ENCODE measurements at places on chromosomes 5 and 9. TPM values are rescaled to one million over a fixed set of nuclear protein-coding genes. Genes with fewer than 3 reads are reported as not detected.

Gene FBXL7
- total RNA-seq = not detected

Gene MARVELD2
- total RNA-seq = 0.12 TPM

Gene STPG3
- not detected for total RNA-seq

Gene GRIA1
- total RNA-seq = not detected

Gene FYB1
- 499 TPM for total RNA-seq

- no peak for DNase-seq
These were observed 4.2 kb upstream of the RNF180 start for GRCh38 chr5:64161420-64161819.

DNA sequence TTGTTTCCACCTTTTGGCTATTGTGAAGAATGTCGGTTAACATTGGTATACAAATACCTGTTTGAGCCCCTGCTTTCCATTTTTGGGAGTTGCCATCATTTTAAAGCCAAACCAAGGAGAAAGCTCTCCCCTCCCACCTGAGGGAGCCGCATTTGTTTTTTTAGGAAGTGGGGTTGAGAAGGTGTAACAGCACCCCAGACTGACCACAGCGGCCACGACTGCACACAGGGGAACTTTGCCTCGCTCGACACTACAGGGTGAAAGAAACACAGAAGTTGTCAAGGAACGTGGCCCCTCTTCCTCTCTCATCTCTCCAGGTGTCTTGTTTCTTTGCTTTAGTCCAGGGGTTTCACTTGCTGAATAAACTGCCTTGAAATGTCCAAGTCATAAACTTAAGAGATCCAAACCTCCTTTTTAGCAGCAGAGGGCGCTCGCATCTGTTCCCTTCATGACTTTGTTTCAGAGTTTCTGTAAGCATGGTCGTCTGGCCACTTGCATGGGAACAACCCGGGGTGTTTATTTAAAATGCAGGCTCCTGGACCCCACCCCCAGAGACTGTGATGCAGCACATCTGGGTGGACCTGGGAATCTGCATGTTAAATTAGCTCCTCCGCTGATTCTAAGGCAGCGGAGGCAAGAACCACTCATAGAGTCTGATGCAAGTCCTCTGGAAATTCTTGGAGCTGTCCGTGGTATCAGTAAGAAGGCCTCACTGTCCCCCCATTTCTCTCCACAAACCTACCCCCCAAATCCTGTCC, 2.1 kb upstream of the TTLL11 start:
- peak; percentile 38 for DNase-seq

GRCh38 chr9:114278356-114278755, 44.5 kb upstream of the ORM1 start:
- no peak for DNase-seq

DNA sequence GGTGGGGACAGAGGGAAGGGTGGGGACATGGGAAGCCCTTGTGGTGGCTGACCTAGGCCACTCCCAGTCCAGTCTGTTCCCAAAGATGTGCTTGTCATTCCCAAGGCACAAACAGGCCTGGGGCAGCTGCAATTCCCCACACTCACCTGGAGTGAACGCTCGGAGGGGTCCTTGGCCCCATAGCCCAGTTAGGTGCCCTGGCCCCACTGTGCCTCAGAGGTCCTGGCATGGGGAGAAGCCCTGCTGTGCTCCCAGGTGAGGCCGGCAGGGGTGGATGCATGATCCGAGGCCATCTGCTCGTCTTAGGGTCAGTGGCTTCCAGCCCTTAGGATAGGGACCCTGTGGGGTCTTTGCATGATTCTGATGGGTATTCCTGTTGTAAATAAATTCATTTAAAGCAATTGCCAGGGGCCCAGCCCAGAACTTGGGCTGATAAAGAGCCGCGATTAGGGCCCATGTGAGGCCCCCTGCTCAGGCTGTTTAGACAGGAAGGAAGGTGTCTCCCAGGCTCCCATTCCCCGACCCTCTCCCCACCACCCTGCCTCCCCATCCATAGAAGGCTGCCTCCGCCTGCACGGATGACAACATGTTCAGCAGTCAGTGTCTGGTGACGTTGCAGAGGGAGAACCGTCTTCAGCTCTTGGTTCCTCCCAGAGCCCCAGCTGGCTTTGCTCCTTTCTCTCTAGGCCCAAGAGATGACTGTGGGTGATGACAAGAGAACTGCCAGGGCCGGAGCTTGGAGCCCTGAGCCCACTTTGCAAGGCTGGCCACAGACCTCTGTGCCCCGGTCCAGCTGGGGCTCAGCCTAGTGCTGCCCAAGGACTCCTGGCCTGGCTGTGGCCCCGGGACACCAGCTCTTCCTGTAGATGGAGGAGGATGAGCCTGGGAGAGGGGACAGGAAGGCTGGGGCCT, 28.4 kb upstream of the IRX4 start:
- no peak for DNase-seq

- no peak for DNase-seq
These were observed 36.8 kb downstream of the GPBP1 start for GRCh38 chr5:57210633-57211032.

- DNase-seq = peak; percentile 22
These were observed 9.3 kb upstream of the NRARP start for GRCh38 chr9:137311171-137311985.

- DNase-seq = no peak
These were observed 93.5 kb upstream of the CACNA1B start for GRCh38 chr9:137784046-137784445.

DNA sequence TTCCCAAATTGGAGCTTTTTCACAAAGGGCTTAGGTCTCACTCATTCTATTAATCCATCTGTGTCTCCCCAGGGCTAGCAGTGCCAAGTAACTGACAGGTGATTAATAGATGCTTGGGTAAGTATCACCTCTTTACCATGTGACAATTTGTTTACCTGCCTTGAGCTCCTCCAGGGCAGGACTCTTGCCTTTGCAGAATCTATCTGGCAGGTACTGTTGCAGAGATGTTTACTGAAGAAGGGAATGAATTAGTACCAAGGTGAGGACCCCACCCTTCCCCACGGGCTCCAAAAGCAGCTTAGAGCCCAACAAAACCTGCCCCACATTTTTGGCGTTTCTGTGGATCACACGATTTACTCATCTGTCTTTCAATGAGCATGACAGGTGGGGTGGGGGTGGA, 698 bp upstream of the TGFBI start:
- DNase-seq = no peak

DNA sequence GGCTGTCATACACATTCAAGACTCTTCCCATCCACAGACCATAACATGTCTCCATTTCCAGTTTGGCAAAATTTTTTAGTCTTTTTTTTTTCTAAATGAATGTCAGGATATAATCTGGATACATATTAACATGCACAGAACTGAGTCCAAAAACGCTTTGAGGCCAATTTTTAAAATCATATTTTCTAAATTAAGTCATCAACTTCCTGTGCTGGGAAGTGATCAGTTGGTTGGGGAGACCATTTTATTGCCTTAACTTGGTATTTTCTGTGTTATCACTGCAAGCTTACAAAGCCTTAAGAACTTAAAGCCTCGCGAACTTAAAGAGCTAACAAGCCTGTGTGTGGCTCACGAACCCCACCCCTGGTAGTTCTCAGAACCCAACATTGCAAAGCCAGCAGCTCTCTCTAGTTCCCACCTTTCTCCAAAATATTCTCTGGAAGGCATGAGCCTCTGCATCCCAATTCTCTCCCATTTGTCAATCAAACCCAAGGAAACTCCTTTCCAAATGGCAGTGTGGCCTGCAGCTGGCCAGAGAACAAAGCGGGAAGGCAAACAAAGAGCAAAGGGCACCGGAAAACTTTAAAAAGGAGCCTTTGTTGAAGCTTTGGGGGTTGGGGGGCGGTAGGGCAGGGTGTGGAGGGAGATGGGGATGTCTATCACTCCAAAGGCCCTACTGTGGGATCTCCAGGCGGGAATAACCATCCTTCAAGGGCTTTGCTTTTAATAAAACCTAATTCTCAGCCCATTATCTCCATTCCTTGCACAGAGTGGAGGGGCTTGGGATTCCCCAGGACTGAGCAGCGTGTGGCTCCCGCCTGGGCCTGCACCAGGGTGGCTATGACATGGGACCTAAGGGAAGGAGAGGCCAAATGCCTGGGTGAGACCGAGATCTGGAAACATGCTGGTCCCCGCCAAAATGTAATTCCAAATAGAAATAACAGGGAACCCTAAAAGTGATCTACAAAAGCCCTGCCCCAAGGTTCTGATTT, 65.0 kb downstream of the ROR2 start:
- DNase-seq = no peak

DNA sequence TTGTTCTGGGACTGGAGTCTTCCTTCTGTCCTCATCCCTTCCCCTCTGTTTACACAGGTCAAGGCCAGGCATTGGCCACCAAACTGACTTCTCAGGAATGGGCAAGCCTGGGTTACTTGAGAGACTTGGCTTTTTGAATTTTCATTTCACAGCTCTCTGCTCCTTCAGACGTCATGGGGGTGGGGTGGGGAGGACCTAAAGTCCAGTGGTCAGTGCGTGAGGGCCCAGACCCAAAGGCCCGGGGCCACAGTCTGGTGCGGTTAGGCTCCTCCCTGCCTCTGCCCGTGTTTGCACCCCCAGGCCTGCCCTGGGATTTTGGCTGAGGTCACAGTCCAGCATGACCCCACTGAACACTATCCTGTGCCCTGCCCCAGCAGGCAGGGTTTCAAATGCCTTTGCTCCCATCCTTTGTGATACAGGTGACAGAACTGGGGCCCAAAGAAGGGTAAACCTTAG, 4.1 kb upstream of the CXXC5 start:
- no peak for DNase-seq

DNA sequence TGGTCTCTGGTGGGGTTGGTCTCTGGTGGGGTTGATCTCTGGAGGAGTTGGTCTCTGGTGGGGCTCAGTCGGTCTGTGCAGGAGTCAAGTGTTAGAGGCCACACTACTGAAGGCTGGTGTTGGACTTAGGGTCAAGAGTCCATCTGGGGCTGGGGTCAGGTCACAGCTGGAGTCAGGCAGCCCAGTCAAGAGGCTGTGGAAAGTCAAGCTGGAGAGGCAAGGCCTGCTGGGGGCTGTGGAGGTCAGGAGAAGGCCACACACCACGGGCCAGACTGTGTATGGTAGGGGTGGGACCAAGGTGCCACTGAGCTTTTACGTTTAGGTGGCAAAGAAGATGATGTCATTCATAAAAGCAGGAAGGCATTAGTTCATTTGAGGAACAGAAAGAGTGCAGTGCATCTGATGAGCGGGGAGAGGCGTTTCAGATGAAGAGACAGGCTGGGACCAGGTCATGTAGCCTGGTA, 16.7 kb upstream of the CD74 start:
- no peak for DNase-seq

DNA sequence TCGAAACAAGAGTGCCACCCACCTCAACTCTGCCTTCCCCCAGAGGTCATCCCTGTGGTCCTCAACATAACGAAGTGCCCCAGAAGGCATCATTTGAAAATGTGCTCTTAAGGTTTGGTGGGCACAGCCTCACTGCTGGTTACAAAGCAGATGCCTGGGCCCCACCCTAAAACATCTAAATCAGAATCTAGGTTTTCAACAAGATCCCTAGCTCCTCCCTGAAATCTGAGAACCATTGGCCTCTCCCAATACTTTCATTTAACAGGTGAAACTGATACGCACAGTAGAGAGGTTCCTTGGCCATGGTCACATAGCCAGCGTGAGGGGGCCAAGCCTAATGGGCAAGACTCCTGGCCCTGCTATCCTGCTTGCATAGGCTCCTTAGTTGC, 376.2 kb upstream of the CLINT1 start:
- no peak for DNase-seq

- DNase-seq = no peak
These were observed 121.1 kb downstream of the NUDT12 start for GRCh38 chr5:103441523-103441922.

- no peak for DNase-seq
These were observed 50.4 kb upstream of the ZSWIM6 start for GRCh38 chr5:61281686-61282085.

DNA sequence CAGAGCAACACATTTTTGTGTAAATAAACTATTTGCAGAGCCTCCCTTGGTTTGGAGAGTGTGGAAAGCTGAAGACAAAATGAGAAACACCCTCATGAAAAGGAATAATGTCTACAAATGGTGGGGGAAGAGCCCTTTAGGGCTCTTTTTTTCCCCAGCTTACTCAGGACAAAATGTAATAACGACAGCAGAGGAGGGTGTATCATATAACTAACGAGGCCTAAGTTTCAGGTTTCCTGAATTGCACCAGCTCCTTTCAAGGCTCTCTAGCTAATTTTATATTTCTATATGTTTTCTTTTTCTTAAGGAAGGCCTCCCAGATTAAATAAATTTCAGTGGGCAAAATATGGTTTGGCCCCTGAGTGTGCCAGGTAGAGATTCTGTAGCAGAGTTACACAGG, 116.3 kb downstream of the FEM1C start:
- DNase-seq = no peak

DNA sequence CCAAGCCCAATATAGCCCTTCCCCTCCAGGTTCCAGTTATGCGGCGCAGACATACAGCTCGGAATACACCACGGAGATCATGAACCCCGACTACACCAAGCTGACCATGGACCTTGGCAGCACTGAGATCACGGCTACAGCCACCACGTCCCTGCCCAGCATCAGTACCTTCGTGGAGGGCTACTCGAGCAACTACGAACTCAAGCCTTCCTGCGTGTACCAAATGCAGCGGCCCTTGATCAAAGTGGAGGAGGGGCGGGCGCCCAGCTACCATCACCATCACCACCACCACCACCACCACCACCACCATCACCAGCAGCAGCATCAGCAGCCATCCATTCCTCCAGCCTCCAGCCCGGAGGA, 6.3 kb downstream of the NR4A3 start:
- DNase-seq = no peak

GRCh38 chr5:88058625-88059024, 210.0 kb downstream of the TMEM161B start:
- no peak for DNase-seq

- no peak for DNase-seq
These were observed 33.1 kb downstream of the ADAM19 start for GRCh38 chr5:157542282-157543000.

GRCh38 chr9:129198319-129199043, 20.4 kb upstream of the IER5L start:
- DNase-seq = no peak

GRCh38 chr9:68973619-68974018, 40.3 kb downstream of the PRKACG start:
- DNase-seq = no peak

DNA sequence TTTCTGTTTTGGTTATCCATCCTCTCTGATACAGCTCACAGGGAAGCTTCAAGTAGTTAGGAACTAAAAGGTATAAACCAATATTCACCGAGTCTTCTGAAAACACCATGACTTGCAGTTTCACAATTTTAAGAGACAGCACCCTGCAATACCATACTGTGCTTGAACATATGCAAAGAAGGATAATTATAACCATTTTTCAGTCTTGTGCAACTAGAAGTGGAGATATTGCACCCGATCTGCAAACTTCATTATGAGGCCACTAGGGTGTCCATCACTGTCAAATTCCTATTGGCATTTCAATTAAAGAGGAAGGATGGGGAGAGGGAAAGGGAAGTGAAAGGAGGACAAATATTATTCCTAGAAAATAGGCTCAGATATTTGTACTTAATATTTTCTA, 32.4 kb upstream of the CEP120 start:
- DNase-seq = no peak
